NCI-H2081 treated with DMSO at 0.1 percent for 48 hours (cell line): ENCODE measurements at places on chromosomes 16 and 17.

DNA sequence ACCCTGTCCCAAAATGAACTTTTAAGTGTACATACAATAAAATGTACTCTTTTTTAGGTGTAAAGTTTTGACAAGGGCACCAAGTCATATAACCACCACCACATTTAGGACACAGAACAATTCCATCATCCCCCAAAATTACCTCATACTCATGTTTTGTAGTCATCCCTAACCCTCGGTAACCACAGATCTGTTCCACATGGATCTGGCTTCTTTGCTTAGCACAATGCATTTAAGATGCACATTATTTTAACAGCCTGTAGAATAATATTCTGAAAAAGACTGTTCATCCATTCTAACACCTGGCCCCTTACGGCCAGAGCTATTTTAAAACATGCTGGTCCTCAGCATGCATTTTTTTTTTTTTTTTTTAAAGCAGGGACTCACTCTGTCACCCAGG, 25.2 kb upstream of the CFAP20 start:
- DNase-seq: no peak

DNA sequence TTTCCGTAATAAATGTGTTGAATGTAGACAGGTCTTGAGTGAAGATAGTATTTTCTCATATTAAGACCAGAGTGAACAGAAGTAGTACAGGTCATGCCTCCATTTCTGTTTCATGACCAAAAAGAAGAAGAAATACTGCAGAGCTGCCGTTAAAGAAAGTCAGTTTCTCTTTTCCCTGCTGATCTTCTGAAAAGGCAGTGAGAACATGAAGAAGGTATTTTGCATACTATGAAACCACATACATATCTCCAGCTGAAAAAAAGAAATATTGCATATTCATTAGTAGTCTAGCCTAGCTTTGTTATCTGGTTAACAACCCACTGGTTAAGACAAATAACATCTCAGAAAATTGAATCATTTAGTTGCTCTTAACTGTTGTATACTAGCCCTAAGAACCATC, 138.4 kb downstream of the PHKB start:
- no peak for DNase-seq

DNA sequence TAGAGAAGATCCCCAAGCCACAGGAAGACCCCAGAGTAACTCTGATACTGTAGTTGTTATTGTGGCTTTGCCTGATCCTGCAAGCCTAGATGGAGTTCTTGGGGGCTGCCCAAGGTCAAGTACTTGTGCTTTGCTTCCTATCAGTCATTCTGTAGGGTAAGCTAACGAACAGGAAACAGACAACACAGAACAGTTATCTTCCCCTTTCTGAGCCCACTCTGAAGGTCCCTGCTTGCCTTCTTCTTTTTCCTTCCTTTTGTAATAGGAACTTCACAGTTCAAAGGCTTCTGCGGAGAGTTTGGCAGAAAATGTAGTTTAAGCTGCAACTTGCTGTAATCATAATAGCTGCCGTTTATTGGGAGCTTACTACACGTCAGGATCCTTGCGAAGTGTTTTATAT, 494.1 kb upstream of the ERCC4 start:
- DNase-seq: no peak

- no peak for DNase-seq
These were observed 5.9 kb downstream of the GIT1 start for GRCh38 chr17:29583324-29584248.

- no peak for DNase-seq
These were observed 116.8 kb upstream of the CREBBP start for GRCh38 chr16:3997231-3997841.

GRCh38 chr17:62626719-62627218, 701 bp upstream of the MRC2 start:
- DNase-seq: no peak
